ENCODE measurements at places on chromosomes 7 and 10. TPM values are rescaled to one million over a fixed set of nuclear protein-coding genes. Genes with fewer than 3 reads are reported as not detected.
A peak's percentile ranks its signal among the peaks of the same experiment; 100 is the strongest.

DNA sequence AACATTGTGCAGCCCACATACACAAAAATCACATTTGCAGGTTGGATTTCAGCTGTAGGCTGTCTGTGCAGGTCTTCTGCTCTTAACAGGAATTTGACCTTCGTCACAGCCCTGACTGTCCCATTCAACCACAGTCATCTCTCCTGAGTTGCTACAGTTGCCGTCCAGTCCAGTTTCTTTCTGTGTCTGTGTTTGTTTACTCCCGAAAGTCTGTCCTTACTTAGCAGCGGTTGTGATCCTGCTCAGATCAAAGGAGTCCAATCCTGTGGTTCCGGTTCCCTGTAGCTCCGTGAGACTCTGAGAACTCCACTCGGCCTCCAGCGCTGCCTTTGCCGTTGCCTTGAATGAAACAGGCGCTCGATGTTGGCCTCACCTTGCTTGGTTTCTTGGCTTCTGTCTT, 111.6 kb upstream of the GATA3 start:
- no peaks in the 10 kb centered on the region for H3K36me3 ChIP-seq
- H3K4me3 ChIP-seq = no peak overlapping the region
- peaks cover 5% of the 10 kb centered on the region for H3K4me1 ChIP-seq
- no peak overlapping the region for H3K27ac ChIP-seq

DNA sequence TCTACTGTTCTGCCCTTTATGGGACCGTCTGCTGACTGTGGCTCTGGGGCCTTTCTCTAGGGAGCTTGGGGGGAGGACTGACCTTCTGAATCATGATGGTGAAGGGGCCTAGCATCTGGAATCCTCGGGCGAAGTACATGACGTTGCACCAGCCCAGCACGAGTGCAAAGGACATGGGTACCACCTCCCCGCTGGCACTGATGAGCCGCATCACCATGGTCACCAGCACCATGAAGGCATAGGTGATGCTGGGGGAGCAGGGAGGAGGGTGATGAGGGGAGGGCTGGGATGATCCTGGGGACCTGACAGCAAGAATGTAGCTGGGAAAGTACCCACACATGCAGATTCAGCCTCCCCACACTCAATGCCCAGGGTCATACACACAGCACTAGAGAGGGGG, 11.1 kb downstream of the TRPV6 start:
- no peak overlapping the region for H3K4me3 ChIP-seq
- H3K36me3 ChIP-seq = peaks cover 2% of the 10 kb centered on the region
- H3K27me3 ChIP-seq = peaks cover 3% of the 10 kb centered on the region

The CUL2 gene
- 39.5 TPM for total RNA-seq

- H3K4me1 ChIP-seq = no peaks in the 10 kb centered on the region
- no peak overlapping the region for H3K4me3 ChIP-seq
- no peaks in the 10 kb centered on the region for H3K36me3 ChIP-seq
- H3K27ac ChIP-seq = no peak overlapping the region
- DNase-seq = no peak
Observed at GRCh38 chr7:114141415-114141814, 222.6 kb upstream of the PPP1R3A start.

The PKD2L1 gene
- total RNA-seq = not detected

DNA sequence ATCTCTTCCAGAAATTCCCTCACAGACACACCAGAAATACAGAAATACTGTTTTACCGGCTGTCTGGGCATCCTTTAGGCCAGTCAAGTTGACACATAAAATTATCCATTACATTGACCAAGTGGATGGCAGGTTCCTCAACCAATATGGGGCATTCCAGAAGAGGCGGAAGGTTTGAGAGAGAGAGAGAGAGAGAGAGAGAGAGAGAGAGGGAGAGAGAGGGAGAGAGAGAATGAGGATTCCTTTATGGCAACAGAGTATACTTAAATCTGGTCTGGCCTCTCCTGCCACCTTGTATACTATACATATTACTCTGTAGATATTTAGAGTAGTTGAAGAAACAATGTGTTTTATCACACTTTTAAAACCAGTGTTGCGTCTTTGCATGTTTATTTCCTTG, 214.1 kb downstream of the CAMK1D start:
- H3K4me1 ChIP-seq = no peaks in the 10 kb centered on the region
- H3K4me3 ChIP-seq = no peak overlapping the region
- no peaks in the 10 kb centered on the region for H3K27me3 ChIP-seq

- DNase-seq = no peak
- H3K4me1 ChIP-seq = no peaks in the 10 kb centered on the region
- H3K27ac ChIP-seq = no peak overlapping the region
- no peaks in the 10 kb centered on the region for H3K36me3 ChIP-seq
- H3K4me3 ChIP-seq = no peak overlapping the region
Observed at GRCh38 chr7:118755067-118755625, 530.6 kb downstream of the ANKRD7 start.

- H3K36me3 ChIP-seq = no peaks in the 10 kb centered on the region
- DNase-seq = no peak
- H3K27ac ChIP-seq = no peak overlapping the region
- no peaks in the 10 kb centered on the region for H3K4me1 ChIP-seq
- no peaks in the 10 kb centered on the region for H3K27me3 ChIP-seq
Observed at GRCh38 chr7:90180649-90181048, 26.4 kb downstream of the STEAP1 start.

DNA sequence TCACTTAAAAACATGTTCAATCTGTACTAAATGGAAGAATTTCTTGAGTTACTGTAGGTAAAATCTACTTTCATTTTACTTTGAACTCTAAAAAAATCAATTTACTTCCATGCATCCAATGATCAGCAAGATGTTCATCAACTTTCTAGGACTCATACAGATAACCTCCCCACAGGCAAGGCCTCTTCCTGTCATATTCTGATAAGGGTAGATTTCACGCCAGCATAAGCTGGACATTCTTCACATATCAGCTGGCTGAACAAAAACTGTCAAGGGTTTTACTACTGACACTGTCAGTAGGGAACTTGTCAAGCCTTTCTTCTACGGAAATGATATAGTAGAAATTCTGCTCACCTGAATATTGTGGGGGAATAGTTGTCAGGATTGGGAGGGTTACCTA, 244.9 kb downstream of the THSD7A start:
- no peak overlapping the region for H3K27ac ChIP-seq
- no peaks in the 10 kb centered on the region for H3K36me3 ChIP-seq
- no peak overlapping the region for H3K4me3 ChIP-seq
- H3K4me1 ChIP-seq = no peaks in the 10 kb centered on the region

GRCh38 chr7:99666013-99666395, 13.8 kb downstream of the CYP3A5 start:
- H3K27ac ChIP-seq = no peak overlapping the region
- no peaks in the 10 kb centered on the region for H3K27me3 ChIP-seq
- no peak for DNase-seq
- H3K36me3 ChIP-seq = peaks cover 3% of the 10 kb centered on the region
- no peaks in the 10 kb centered on the region for H3K4me1 ChIP-seq

DNA sequence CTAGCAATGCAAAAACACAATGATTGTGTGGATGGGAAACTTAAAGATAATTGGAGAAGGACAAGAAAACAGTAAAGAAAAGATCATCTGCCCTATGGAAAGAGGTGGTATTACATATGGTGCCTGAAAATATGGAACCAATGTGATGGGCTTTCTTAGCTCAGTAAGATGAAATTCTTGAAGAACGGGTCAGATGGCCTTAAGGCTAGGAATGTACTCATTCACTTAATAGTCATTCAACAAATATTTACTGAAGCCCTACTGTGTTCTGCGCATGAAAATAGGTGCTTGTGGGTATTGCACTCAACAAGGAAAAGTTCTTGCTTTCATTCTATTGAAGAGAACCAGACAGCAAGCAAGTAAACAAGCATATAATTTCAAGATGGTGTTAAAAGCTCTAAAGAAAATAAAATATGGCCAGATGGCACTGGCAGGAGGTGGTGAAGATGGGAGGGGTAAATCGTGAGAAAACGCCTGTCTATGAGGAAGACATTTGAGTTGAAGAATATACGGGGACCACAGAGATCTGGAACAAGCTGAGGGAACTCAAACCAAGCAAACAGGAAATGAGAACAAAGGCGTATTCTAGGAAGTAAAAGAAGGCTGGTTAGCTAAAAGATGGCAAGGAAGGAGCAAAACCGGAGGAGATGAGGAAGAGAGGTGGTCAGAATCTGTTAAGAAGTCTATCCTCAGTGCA, 179.7 kb downstream of the ANK3 start:
- no peaks in the 10 kb centered on the region for H3K4me1 ChIP-seq
- H3K27me3 ChIP-seq = no peaks in the 10 kb centered on the region
- peak; percentile 6 for DNase-seq
- no peak overlapping the region for H3K27ac ChIP-seq
